ENCODE measurements at places on chromosomes 11 and 22.
A peak's percentile ranks its signal among the peaks of the same experiment; 100 is the strongest.

DNA sequence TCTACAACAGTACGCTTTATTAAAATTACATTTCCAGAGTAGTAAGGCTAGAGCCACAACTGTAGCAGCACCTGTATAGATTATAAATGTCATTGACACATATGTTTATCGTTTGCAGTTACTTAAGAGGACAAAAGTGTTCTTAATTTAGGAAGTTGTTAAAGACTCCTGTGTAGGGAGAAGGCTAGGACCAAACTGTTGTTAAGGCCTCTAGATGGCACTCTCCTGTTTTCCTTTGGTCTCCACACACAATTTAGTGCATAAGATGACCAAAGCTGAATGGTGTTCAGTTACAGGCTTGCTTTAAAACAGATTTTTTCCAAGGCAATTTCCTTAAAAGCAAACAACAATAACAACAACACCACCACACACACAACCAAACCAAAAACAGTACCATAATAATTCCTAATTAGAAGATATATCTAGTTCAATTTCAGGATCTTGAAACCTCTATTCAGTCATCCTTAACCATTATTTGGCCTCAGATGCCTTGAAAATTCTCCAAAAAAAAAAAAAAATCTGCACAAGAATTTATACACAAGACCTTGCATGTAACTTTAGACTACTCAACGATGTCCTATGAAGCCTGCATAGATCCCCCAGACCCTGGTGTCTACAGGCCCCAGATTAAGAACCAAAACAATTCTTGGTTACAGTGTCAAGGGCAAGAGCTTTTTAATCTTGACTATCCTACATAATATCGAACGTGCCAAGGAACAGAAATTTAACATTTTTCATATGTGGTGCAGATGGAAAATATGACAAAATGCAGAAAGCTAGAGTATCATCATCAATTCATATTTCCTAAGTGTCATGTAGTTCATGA lies 42.6 kb upstream of the APOA1 start:
- peak; percentile 73 for DNase-seq

- DNase-seq: no peak
These were observed 49.6 kb upstream of the MPEG1 start for GRCh38 chr11:59262177-59262818.

DNA sequence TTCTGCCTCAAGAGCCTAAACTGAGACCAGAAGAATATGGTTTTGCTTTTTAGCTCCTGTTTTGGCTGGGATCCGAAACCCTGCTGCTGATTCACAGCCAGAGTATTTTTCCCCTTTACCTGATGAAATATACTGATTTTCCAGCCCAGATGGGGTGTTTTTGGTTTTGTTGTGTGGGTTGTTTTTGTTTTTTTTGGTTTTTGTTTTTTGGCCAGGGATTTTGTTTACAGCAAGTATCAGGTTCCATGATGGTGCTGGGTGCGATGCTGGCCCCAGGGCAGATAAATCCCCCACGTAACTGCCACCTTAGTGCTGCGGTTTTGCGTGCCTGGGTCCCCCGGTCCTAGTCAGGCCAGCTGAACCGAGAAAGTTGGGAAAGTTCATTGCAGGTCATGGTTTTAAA lies 103.7 kb downstream of the ZBTB16 start:
- no peak for DNase-seq

GRCh38 chr22:27799015-27799826 lies 2.3 kb downstream of the MN1 start:
- DNase-seq: no peak

- DNase-seq: peak; percentile 39
These were observed 72.1 kb downstream of the LRRC32 start for GRCh38 chr11:76598426-76598839.

DNA sequence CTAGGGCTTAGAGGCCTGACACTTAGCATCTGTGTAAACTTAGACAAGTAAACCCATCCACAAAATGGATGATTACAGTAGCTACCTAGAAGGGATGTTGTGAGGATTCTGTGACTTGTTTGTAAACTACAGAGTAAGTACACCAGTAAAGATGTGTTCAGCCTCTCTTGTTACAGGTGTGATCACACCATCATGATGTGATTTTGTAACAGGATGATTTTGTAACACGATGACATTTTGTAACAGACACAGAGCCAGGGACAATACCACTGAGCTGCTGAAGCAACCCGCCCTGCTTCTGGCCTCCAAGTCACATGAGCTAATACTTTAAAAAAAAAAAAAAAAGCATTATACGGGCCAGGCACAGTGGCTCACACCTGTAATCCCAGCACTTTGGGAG lies 17.0 kb downstream of the FADD start:
- DNase-seq: no peak

DNA sequence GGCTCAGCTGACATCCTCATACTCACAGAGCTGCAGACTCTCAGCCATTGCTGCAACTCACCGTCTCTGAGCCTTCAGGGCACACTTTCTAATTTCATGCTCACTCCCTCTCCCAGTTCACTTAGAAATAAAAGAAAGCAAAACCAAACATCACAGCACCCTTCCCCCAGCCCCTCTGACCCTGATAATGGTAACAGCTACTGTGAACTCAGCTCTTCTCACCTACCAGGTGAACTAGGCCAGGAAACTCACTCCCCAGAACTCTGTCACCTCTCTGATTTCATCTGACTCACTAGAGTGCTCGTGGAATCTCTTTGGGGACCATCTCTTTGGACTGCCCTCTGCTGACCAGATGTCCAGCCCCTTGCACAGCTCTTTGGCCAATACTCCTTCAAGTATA lies 14.5 kb upstream of the PARVA start:
- DNase-seq: peak; percentile 33

GRCh38 chr11:19395050-19395449 lies 154.3 kb upstream of the E2F8 start:
- no peak for DNase-seq

GRCh38 chr11:72668629-72669347 lies 5.4 kb downstream of the PDE2A start:
- no peak for DNase-seq

DNA sequence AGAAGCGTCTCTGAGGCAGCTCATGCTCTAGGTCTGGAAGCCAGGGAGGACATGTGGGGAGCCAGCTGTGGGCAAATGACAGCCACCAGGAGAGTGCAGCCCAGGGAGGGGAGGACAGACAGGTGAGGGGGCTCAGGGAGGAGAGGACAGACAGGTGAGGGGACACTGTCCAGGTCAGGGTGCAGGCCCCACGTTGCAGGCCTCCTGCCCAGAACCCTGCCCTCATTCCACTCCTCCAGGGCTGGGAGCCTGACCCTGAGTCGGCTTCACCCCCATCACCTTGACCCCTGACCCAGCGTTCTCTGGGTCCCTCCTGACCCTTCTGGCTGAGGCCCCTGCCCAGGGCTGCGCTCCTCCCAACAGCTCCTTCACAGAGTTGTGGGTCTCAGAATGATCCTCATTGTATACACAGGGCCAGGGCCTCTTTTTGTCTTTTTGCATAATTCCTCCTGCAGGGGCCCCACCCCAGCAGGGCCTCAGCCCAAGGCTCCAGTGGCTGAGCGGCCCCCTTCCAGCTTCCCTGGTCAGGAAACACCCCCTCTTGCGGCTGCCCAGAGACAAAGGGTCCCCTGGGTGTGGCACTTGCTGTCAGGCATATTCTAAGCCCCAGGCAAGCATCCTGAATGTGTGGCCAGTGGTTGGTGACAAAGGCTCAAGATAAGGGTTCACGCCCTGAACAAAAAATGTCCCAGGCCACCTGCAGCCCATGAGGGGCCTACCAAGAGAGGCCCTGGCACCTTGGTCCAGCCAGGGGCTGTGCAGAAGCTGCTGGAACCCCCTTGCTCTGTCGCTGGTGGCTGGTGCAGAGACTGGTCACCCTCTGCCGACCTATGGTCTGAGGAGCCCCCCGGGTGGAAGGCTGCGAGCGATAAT lies 853.0 kb downstream of the BRD1 start:
- DNase-seq: no peak

- DNase-seq: no peak
These were observed 55.3 kb downstream of the BBOX1 start for GRCh38 chr11:27095887-27096286.

DNA sequence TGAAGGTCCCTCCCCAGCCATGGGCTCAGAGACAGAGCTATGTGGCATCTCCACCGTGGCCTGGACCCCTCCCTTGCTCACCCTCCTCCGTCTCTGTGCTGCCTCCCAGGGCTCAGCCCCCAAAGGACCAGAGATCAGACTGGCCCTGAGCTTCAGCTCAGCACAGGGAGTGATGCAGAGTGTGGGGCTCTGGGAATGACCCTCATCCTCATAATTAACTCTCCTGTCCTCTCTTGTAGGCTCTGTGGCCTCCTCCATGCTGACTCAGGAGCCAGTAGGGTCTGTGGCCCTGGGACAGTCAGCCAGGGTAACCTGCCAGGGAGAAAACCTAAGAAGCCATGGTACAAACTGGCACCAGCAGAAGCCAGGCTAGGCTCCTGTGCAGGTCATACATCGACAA lies 28.7 kb downstream of the GGTLC2 start:
- no peak for DNase-seq

- DNase-seq: no peak
These were observed 971.9 kb downstream of the BRD1 start for GRCh38 chr22:48855593-48856307.

GRCh38 chr22:49576241-49577141 lies 251.2 kb downstream of the BRD1 start:
- no peak for DNase-seq

- DNase-seq: peak; percentile 81
These were observed 2.4 kb upstream of the ATP5MG start for GRCh38 chr11:118398791-118399559.

GRCh38 chr22:42637555-42637954 lies 2.8 kb downstream of the ATP5MGL start:
- no peak for DNase-seq

GRCh38 chr11:19241260-19242178 lies 774 bp upstream of the E2F8 start:
- DNase-seq: no peak

DNA sequence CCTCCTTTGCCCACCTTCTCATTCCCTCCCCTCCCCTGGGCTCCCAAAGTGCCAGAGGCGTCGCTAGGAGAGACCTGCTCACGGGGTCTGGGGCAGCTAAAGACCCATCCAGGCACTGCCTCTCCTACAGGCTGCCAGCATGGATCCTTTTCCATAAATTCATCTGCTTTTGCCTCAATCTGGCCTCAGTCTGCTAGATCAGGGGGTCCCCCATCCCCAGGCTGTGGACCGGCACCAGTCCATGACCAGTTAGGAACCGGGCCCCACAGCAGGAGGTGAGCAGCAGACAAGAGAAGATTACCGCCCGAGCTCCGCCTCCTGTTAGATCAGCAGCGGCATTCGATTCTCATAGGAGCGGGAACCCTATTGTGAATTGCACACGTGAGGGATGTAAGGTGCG lies 12.3 kb downstream of the LTO1 start:
- no peak for DNase-seq

- DNase-seq: no peak
These were observed 263.3 kb downstream of the LARGE1 start for GRCh38 chr22:33656808-33657628.
